ENCODE measurements at places on chromosomes 5 and 9.

DNA sequence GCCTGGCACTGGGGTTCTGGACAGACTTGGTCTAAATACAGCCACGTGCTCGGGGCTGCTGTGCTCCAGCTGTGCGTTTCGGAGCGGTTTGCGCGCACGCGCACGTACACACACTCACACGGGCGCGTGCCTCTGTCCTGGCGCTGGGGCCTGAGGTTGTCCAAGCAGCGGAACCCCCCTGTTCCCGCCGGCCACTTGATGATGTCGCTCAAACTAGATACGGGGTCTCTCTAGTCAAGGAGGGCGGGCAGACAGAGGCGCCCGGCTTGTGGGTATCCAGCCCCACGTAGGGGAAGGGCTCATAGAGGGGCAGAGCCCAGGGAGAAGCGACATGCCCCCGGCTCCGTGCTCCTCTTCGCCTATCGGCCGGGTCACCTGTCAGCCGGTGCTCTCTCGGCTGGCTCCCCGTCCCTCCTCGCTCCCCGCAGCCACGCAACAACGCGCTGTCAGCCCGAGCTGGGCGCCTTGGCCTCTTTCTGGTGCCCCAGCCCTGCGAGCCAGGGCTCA, 8.9 kb downstream of the NR2F1-AS1 start:
- no peak for ATAC-seq

GRCh38 chr9:127175764-127176163, 53.3 kb upstream of the ANGPTL2 start:
- no peak for ATAC-seq

DNA sequence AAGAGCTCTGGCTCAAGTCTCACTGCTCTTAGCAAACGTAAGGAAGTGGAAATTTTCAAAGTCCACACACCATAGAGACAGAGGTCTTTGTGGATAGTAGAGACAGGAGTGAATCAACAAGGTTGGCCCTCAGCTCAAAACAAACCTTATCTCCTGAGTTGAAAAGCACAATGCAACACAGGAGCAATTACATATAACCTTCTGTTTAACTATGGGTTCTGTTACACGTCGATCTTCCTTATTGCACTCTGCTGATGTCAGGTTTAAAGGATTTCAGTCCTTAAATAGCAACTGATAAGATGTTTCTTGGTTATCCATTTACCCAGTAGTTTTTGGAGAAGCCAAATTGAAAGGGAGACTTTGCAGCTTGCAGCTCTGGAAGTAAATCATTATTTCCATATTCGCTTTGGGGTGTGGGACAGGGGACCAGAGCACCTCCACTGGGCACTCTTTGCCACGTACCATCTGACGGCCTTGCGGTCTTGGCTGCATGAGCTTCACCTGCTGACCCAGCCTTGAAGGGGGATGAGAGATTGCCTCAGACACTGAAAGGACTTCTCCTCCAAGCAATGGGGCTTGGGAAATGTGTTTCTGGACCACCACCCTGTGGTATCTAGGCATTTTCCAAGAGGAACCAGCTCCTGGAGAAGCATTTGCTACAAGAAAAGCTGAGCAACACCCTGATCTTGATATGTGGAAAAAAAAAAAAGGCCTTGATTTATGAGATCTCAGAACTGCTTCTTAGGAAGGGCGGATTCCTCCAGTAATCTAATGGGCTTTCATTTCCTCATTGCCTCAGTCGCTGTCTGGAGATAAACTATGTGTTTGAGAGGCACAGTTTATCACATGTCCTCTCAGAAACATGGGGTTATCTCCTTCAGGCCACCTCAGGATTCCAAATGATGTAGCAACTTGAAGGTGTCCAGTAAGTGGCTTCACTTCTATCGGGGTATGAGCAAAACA, 56.2 kb upstream of the ZNF622 start:
- no peak for ATAC-seq

GRCh38 chr5:80825786-80826460, 134.2 kb upstream of the RASGRF2 start:
- ATAC-seq, result no peak

GRCh38 chr5:63125862-63126261, 547.2 kb downstream of the LRRC70 start:
- no peak for ATAC-seq
